ENCODE measurements at places on chromosomes 12 and 14. TPM values are rescaled to one million over a fixed set of nuclear protein-coding genes. Genes with fewer than 3 reads are reported as not detected.

GRCh38 chr12:106247674-106248311, at the start of gene CKAP4:
CKAP4 (minus strand) TSS chr12:106248020; CDS start chr12:106247851, 169 bp downstream.
- peak; percentile 96 for DNase-seq

DNA sequence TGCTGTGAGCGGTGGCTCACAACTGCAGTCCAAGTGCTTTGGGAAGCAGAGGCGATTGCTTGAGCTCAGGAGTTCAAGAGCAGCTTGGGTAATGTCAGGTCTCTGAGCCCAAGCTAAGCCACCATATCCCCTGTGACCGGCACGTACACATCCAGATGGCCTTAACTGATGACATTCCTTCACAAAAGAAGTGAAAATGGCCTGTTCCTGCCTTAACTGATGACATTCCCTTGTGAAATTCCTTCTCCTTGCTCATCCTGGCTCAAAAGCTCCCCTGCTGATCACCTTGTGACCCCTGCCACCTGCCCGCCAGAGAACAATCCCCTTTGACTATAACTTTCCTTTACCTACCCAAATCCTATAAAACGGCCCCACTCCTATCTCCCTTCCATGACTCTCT, 48.6 kb downstream of the SLC25A47 start:
- DNase-seq, result no peak

- DNase-seq, result no peak
Observed at GRCh38 chr12:21699851-21700250, 42.2 kb upstream of the LDHB start.

GRCh38 chr14:65560340-65561027, 148.0 kb downstream of the FUT8 start:
- no peak for DNase-seq

DNA sequence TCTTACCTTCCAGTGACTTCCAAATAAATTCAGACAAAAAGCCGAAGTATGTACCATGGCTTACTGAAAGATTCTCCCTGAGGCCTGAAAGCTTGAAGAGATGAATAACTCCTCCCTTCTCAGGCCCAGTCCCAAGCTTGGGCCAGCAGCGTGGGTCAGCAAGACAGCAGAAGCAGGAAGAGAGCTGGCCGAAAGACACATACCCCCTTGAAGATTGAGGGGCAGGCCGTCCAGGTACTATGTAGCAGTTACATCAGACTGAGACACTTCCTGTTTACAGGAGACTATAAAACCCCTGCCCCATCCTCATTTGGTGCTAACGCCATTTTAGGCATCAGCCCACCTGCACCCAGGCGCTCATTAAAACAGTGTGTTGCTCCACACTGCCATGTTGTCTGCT, 15.0 kb downstream of the NDUFA12 start:
- DNase-seq, result no peak

DNA sequence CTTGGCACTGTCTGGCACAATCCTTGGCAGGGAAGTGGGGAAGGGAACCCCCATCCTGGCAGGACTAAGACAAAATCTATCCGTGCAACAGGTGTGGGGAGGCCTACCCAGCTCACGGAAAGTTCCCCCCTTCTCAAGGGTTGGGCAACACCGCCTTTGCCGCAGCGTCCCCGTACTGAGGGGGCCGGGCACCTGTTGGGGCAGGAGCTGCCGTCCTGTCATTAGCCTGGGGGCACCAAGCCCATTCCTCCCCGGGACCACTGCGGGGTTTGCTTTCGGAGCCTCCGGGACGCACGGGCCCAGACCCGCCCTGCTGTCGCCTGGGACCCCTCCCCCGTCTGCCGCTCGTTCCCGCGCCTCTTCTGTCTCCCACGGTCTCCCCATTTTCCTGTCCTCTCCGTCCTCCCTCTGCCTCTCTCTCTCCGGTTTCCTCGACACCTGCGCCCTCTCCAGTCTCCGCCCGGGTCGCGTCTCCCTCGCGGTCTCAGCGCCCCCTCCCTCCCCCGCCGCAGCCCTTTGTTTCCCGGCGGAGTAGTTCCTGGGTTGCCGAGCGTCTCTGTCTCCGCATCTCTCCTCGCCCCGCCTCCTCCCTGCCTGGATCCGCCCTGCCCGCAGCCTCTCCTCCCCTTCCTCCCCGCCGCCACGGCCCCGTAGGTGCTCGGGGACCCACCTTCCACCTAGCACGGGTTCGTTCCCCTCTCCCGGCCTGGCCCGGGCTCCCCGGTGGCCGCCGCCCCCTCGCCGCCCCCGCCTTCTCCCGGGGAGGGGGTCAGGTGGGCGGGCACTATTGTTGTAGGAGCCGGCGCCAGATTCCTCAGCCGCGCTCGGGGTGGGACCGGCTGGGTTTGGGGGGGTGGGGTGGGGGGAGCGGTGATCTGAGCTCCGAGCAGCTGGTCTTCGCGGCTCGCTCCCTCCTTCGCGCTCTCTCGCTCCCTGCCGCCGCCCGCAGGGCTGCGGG, at the start of gene CACNB3:
Gene CACNB3, plus strand, starts transcription at position 624 of the 958 bp plus-strand sequence. CDS start 434 bp downstream, outside the sequence.
- DNase-seq, result peak; percentile 95

- DNase-seq, result no peak
Observed at GRCh38 chr12:93978553-93978952, 169.8 kb upstream of the PLXNC1 start.

DNA sequence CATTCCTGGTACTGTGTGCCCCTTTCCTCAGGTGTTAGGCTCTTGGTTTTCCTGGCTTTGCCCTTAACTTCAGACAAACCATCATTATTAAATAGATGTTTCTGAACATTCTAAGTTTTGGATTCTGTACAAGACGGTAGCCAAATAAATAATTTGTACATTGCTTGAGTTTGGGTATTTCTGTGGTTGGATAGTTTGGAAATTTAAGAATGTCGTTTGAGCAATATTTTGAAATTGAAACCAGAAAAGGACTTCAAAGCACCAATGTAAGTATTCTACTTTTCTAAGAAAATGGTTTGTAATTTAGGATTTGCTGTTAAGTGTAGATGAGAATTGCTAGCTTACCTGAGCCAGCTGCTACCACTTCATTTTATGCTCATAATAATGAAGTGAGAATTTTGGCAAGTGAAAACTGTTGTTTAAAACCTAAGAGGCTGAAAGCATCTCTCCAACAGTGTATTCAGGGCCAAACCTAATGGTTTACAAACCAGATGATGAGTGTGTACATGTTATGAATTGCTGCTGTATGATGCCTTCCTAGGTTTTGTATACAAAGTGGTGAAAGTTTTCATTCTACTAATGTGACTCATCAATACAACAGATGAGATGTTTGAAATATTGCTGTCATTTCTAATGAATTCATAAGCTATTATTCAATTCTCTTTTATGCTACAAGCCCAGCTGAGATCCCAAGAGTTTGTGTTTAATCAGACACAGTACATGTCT, 181.5 kb upstream of the PRKD1 start:
- DNase-seq, result no peak

- DNase-seq, result no peak
Observed at GRCh38 chr12:41122894-41123293, 65.2 kb upstream of the PDZRN4 start.

GRCh38 chr14:48382961-48383360, 707.6 kb upstream of the MDGA2 start:
- no peak for DNase-seq

- no peak for DNase-seq
Observed at GRCh38 chr14:105477660-105478397, 3.2 kb downstream of the CRIP2 start.

- no peak for DNase-seq
Observed at GRCh38 chr12:92814584-92814983, 111.8 kb downstream of the PLEKHG7 start.

DNA sequence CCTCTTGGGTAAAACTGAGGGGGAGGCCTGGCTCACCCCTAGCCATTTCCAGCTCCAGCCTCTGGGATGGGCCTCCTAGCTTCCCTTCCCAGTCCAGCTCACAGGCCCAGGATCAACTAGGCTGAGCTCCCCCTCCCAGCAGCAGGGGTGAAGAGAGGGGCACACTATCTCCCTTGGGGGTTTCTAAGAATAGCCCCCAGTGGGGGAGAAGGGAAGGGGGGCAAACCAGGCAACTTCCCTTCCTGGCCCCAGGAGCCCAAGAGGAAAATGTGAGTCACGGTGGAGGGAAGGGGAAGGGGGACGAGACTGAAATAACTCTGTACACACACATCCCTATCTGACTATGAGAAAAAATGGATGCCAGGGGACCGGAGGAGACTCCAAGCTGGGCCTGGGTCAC, 9.0 kb downstream of the ADCY6 start:
- DNase-seq, result peak; percentile 42

DNA sequence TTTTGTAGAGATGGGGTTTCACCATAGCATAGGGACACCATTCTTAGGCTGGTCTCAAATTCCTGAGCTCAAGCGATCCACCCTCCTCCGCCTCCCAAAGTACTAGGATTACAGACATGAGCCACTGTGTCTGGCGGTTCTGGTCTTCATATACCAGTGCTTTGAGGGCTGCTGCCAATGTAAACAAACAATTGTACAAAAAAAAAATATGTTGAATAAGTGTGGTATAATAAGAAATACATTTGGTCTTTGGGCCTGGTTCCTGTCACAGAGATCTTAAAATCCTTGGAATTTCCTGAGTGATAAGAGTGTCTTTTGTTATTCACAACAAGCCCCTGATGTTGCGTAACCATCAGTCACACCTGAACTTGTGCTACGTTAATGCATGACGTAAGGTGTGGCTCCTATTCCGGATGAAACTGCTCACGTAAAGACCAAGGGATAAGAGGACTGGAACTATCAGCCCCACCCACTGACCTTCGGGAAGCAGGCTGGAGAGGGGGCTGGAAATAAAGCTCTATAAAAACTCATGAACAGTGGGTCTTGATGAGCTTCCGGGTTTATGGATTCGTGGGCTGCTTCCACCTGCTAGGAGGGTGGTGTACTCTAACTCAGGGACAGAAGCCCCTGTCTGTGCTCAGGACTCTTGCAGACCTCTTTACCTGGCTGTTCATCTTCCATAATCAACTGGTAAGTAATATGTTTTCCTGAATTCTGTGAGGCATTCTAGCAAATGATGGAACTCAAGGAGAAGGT, 16.5 kb upstream of the RIMKLB start:
- peak; percentile 52 for DNase-seq

- no peak for DNase-seq
Observed at GRCh38 chr12:65638324-65638723, 186.0 kb upstream of the HMGA2 start.

- DNase-seq, result no peak
Observed at GRCh38 chr14:81433378-81433777, 33.3 kb upstream of the STON2 start.

DNA sequence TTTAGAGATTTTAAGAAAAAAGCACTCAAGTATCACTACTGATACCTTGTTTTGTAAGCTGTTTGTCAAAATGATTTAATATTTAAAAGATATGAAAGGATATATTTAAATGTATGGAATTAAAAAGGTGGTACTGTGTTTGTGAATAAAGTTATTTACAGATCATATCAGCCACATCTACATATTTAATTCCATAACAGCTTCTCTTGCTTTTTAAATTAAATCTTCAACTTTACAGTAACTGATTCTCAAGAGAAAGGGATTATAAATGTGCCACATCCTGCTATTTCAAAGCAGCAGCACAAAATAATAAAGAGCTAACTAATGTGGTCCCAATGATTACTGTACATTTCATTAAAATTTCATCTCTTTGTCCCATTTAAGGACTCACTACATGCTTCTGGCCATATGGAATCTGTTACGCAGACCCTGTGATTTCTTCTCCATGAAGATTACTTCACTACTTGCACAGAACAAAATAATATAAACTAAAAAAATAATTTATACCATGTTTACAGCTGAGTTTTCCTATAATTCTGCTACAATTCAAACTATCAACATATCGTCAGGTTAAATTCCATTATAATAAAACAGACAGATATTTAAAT, 117.8 kb downstream of the MED13L start:
- no peak for DNase-seq

GRCh38 chr14:100039903-100040302, 25.3 kb upstream of the EVL start:
- no peak for DNase-seq

- DNase-seq, result no peak
Observed at GRCh38 chr12:124768452-124769162, 95.1 kb downstream of the SCARB1 start.

- DNase-seq, result no peak
Observed at GRCh38 chr12:90543841-90544240, 411.1 kb downstream of the CCER1 start.

DNA sequence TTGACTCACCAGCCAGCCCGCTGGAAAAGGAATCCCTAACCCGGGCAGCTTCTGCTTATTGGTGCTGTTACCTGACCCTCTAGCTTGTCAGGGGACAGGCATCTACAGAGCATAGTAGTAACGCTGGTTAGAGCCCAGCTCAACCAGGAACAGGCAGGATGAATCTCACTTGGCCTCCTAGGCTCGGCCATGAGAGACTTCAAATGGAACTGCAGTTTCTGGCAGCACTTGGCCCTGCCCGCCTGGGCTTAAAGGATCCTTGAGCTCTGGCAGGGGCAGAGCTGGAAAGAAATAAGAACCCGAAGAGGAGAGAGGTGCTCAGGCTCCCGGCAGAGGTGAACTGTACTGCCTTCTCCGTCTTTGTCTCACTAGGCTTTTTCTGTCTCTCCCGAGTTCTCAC, 2.3 kb upstream of the LHX5 start:
- peak; percentile 64 for DNase-seq

PRPH gene
- 2.5 TPM for total RNA-seq

LHX5 gene
- 0.85 TPM for total RNA-seq

COQ6 gene
- total RNA-seq, result 17.1 TPM

RDH5 gene
- 4.2 TPM for total RNA-seq

LRFN5 gene
- 7.5 TPM for total RNA-seq

DCN gene
- 0.22 TPM for total RNA-seq

CCDC60 gene
- total RNA-seq, result not detected

ESPL1 gene
- total RNA-seq, result 43.6 TPM

KLRK1 gene
- total RNA-seq, result not detected

CCDC198 gene
- total RNA-seq, result not detected

TCTN1 gene
- total RNA-seq, result 7.8 TPM

PRB3 gene
- 0.22 TPM for total RNA-seq

ESR2 gene
- total RNA-seq, result 0.07 TPM

P2RX7 gene
- total RNA-seq, result 0.07 TPM

MAP1LC3B2 gene
- total RNA-seq, result 2.8 TPM

RNASE1 gene
- 124 TPM for total RNA-seq

ABCD2 gene
- total RNA-seq, result not detected
